ENCODE measurements at places on chromosomes 5 and 9.
A peak's percentile ranks its signal among the peaks of the same experiment; 100 is the strongest.

DNA sequence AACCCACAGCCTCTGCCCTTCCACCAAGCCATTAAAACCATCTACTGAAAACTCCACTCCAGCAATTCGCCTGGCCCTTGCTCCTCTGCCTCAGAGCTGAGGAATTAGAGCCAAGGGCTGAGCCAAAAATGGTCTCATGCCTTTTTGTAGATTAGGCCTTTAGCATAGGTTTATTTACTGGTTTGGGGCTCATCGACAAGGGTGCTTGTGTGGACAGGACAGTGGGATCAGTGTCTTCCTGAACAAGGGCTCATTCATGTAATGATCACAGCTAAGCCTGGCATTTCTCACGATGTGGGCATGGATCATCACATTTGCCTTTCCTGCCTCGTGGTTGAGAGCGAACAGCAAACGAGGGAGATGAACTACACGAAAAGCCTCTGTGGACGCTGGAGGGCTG, 59.2 kb upstream of the PHF24 start:
- no peak for DNase-seq

- DNase-seq: no peak
Measured at GRCh38 chr5:57332361-57332760, 150.2 kb downstream of the ACTBL2 start.

DNA sequence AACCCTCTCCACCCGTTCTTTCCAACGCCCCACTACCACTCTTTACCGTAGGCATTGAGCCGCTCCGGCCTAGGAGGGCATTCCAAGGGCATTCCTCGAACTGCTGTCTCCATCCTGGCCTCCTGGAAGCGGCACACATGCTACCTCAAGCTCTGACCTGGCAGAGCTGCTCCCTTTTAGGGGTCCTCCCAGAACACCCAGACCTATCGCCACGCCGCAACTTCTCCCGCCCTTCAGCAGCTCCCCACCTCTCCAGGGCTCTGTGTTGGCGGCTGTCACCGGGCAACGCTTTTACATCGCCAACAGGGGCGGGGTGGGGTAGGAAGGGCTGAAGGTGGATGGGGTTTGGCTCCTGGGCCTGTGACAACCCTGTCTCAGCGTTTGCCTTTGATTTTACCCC, 4.6 kb upstream of the MYORG start:
- no peak for DNase-seq

- DNase-seq: no peak
Measured at GRCh38 chr9:75299324-75299723, 211.0 kb downstream of the OSTF1 start.

DNA sequence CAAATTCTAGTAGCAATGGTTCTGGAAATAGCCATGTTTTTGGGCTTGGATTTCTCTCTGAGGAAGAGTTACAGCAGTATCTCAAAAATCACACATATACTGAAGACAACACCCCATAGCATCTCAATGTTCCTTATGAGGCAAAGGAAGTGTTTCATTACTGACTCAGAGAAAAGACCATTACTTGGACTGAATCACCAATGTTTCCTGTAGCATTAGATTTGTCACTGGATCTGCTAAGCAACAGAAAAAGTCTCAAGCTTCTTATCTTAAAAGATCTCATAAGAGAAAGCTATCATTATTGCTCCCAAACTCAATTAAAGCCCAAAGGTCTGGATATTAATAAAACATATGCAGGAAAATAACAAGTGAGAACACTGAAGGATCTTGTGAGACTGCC, 272.4 kb downstream of the ADAMTS6 start:
- DNase-seq: no peak

DNA sequence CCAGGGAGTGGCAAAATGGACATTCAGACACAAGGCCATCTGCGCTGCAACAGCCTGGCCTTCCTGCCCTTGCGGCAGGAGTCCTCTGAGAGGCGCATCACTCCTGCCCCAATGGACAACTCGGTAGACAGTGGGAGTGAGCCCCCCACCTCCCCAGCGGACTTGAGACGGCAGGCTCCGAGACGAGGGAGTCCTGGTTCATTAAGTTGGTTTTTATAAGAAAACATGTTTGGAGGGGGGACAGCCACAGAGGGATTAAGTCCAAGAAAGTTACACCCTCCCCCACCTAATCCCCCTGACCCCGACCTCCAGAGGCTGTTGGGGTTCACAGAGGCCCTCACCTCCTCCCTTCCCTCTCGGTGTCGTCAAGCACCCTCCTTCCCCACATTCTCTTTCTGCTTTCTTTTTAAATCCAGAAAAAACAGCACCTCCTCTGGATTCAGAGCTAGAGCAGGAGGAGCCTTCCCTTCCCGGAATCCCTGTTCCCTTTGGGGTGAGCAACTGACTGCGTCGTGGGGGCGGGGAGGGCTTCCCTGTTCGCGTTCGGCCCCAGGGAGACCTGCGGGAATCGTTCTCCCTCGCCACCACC, 1.8 kb upstream of the EGR1 start:
- no peak for DNase-seq

DNA sequence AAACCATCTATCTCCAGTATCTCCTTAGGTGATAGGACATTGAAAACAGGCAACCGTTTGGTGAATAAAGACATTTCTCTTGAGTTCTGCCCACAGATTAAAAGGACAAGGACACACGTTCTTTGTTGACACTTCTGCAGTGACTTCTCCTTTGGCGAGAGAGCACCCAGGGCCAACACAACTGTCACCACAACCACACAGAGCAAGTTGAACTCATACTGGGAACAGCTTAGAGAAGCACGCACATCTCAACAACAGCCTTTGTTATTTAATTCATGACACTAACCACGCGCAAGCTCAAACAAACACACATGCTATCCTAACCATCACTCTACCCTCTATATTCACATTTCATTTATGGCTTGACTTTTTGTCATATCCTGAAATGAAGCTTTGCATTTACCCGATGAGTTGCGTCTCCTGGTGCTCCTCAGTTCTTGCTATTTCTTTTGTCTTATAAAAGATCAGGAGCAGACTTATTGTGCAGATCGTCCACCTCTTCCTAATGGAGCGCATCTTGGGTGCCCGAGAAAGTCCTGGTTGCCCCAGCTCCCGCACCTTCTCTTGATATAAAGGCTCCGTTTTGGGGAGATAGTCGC, 543 bp downstream of the ST8SIA4 start:
- peak; percentile 35 for DNase-seq

DNA sequence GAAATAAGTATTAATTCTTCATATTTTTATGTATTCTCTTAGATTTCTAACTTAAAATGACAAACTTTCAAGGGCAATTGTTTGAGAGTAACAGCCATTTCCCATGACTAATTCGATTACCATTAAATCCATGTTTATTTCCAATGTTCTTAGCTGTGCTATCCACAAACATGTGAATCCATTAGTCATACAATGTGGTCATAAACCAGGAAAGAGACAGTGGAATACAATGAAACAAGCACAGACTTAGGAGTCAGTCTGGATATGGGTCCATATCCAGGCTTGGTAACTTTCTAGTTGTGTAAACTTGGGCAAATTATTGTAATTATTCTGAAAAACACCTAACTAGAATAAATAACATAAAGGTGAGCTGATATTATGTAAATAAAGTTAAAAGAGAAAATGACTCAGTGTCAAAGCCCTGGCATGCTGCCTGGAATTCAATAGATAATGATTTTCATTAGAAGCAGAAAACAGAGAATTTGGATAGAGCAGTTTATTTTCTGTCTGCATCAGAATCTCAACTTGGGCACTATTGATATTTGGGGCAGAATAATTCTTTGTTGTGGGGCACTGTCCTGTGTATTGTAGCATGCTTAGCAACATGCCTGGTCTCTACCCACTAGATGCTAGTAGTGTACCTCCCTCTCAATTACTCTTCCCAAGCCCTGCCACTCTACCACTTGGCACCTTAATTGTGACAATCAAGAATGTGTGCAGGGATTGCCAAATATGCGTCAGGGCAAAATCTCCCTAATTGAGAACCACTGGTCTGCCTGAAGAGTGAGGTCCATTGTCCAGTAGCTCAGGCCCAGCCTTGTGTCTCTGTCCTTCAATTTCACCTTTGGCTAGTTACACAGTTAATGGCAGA, 44.7 kb upstream of the SLC27A6 start:
- no peak for DNase-seq

GRCh38 chr5:52748590-52748989, 39.1 kb upstream of the ITGA1 start:
- no peak for DNase-seq

GRCh38 chr5:8239646-8240045, 370.7 kb downstream of the MTRR start:
- no peak for DNase-seq

DNA sequence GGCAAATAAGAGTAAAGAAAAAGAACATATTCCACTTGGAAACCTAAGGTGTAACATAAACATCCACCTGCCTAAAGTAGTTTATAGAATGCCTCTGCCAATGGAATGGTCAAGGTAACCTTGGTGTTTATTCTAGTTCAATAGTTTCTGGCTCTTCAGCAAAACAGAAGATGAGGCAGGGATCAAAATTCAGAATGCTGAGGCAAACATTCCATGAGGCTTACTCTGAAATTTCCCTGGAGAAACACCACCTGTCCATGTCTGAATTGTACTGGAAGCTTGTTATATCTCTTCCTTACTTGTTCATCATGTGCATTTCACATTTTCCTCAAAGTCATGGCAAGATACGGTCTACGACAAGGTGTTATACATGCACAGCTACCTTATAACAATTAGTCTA, 1862.4 kb upstream of the ACO1 start:
- DNase-seq: no peak

GRCh38 chr5:82793808-82794419, 283.3 kb downstream of the TMEM167A start:
- DNase-seq: peak; percentile 23

DNA sequence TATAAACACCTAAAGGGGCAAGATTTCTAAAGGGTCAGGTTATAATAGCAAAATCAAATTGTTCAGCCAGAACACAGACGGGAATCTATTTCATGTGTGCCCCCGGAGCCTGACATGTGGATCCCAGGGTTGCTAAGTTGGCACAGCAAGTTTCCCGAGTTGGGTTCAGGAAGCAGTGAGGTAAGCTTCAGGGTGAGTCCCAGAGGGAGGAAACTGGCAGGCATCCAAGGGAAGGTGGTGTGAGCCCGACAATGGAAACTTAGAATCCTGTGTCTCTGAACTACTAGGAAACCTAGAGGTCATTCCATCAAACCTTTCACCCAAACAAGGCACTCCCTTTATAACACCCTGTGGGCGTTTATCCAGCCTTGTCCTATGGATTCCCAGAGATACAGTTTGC, 98.4 kb downstream of the ADRB2 start:
- DNase-seq: no peak

- no peak for DNase-seq
Measured at GRCh38 chr9:111158363-111158762, 120.1 kb upstream of the LPAR1 start.

All from effector memory CD8-positive, alpha-beta T cell (primary cell).